Fibroblast of the aortic adventitia (primary cell): ENCODE measurements at places on chromosomes 5 and 9.

DNA sequence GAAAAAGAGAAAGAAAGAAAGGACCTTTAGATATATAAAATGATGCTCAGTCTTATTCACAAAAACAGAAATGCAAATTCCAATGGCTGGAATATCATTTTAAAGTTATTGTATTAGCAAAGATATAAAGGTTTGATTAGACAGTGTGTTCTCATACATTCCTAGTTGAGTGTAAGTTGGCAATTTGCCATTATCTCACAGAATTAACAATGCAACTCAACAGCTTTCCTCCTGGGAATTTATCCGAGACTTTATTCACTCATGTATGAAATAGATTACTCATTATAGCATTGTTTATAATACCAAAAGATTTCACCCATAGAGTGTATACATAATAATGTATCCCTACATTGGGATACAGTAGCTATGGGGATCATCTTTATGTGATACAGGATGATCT, 27.1 kb upstream of the MLLT3 start:
- peak; percentile 12 for DNase-seq

- DNase-seq, result peak; percentile 48
Observed at GRCh38 chr5:177382423-177383029, 1.7 kb upstream of the SLC34A1 start.

DNA sequence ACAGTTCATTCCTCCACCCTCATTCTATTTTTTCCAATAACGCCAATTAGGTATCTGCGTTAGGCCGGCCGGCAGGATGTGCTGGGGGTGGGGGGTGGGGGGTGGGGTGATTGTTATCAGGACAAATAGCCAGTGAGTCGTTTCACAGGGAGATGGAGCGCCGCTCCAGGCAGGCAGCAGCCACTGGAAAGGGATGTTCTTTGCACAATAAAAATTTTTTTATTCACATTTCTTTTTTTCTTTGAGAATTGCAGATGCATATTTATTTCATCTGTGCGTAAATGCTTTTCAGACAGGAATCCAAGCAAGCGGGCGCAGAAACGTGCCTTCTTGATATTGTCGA, 4.1 kb downstream of the LMX1B start:
- no peak for DNase-seq

DNA sequence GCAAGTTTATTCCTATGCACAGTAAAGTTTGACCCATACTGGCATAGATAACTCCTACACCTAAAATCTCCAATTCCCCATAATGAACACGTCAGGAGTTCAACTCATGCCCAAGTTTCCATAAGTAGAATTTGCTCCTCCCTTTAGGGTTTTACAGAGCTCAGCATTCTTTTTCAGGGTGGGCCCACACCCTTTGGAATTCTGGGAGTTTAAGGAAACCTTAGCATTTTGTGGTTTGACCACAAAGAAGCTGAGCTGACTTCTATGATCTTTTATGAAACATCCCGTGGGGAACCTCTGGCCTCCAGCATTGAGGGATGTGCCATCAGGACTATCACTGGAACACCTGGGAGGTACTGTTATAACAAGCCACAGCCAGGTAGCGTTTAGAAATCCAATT, 220.6 kb upstream of the MAP3K1 start:
- DNase-seq, result no peak
